Esophagus squamous epithelium (tissue), 5 donors: ENCODE measurements at places on chromosomes 7 and 10.

DNA sequence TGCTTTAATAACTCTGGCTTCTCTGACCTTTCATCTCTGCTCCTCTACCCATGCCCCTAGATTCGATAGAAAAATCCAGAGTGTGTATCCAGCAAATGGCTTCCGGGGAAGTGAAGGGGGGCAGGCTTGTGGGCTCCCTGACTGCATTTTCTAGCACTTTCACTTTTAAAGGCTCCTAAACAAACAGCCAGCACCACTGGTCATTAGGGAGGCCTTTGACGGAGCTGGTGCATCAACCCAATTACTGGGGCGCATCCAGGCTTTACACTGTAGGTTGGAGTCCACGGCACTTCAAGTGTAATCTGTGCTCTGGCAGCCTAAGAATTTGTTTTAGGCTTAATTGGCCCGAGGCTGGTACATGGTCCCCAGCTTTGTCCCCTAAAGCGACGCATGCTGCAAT lies 291.9 kb downstream of the GFRA1 start:
- DNase-seq = no peak

GRCh38 chr7:710161-710560 lies 16.3 kb upstream of the DNAAF5 start:
- DNase-seq = no peak

DNA sequence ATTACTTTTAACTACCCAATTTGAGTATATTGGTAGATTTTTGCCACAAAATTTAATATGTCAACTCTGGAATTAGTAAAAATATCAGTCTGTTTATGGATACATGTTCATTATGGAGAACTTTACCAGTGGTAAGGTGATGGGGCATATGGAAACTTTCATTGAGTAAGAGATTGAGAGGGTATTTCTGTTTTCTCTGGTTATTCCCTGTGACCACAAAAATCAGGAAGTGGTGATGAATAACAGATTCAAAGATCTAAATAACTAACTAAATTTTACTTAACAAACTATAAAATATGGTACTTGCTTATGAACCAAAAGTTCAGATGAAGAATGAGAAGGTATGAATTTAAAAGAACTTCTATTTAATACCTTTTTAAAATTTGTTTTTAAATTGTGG lies 22.1 kb upstream of the STEAP4 start:
- no peak for DNase-seq

- DNase-seq = no peak
Observed at GRCh38 chr7:105886776-105887175, 10.4 kb upstream of the ATXN7L1 start.

DNA sequence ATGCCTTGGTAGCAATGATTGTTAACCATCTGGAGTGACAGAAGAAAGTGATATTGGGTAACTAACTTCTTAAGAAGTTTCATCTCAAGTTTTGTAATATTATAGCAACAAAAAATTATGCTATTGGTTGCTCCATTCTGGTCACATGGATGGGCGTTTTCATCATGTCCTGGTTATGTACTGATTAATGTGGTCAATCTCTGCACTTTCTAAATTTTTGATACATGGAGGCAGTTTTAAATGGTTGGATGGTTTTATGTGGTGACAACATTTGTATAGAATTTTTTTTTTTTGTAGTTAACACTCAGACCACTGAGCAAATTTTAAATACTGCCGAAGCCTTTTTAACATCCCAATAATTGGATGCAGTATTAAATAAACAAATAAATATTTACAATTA lies 55.2 kb upstream of the CCAR1 start:
- DNase-seq = no peak

DNA sequence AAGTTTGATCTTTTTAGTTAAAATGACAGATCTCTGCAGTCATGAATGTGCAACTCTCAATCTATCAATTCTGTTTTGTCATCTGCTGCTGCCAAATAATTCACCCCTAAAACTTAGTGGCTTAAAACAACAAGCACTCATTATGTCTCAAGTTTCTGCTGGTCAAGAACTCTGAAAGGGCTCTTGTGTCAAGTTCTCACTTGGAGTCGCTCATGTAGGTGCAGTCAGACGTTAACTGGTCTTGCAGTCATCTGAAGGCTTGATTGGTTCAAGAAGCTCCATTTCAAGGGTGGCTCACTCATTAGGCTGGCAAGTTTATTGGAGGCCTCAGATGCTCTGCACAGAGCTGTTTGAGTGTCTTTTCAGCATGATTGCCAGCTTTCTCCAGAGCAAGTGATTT lies 28.5 kb upstream of the LRRC72 start:
- no peak for DNase-seq

- DNase-seq = no peak
Observed at GRCh38 chr7:47580811-47581331, 1.0 kb downstream of the TNS3 start.
